Type B pancreatic cell (in vitro differentiated cells): ENCODE measurements at places on chromosomes 2 and 18.
A peak's percentile ranks its signal among the peaks of the same experiment; 100 is the strongest.

- no peak overlapping the region for H3K27ac ChIP-seq
- H3K4me3 ChIP-seq: no peak overlapping the region
- H3K36me3 ChIP-seq: peaks cover 7% of the 10 kb centered on the region
- no peak for DNase-seq
Observed at GRCh38 chr2:105299290-105299689, 30.2 kb downstream of the TGFBRAP1 start.

DNA sequence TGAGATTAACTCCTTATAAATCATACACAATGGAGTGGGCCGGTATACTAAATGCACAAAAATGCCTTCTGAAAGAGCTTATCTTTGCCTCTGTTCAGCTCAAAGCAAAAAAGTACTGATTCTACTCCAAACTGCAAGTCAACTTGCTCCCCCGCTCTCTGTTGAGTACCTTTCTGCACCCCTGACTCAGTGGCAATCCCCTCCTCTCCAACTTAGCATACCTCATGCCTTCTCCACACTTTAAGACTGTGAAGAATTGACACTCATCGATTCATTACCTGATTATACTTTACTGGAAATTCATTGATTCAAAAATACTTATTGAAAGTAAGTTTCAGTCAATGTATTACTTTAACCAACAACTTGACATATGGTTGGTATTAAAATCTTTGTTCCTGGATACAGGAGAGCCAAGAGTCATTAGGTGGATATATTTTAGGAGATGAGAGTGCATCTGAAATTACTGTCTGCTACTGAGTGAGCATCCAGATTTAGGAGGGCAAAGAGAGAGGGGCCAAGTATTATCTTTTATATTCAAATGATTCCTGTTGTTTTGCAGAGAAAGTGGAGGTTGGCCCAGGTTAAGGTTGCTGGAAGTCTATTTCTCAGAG lies 187.7 kb downstream of the ICOS start:
- no peak overlapping the region for H3K27ac ChIP-seq
- H3K27me3 ChIP-seq: no peaks in the 10 kb centered on the region
- peaks cover 18% of the 10 kb centered on the region for H3K4me1 ChIP-seq
- no peaks in the 10 kb centered on the region for H3K36me3 ChIP-seq
- no peak for DNase-seq

DNA sequence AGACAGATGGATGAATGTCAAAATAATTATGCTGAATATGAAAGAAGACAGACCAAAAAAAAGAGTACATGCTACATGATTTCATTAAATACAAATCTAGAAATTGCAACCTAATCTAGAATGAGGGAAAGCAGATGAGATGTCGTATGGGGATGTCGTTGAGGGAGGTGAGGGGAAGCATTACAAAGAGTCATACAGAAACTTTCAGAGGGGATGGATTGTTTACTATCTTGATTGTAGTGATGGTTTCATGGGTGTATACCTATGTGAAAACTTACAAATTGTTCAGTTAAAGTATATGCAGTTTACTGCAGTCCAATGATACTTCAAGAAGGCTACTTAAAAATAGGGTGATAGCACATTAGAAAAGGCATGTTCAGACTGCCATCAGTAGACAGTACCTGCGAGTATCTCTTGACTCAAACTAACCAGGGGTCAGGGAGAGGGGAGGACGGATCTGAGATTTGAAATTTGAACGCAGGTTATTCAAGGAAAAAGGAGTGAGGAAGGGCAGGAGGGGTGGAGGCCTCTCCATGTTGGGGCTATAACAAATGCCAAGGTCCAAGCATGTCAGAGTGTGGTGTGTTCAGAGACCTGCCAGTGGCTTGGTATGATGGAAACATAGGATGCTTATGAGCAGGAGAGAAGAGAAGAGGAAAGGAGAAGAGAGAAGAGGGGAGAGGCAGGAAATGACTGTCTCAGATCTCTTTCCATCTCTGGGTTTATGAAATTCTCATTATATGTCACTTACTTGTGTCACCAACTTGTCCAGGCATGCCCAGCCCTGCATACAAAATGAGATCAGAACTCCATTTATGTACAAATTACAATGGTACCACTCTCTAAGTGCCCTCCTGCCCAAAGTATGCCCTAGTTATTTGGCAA lies 257.3 kb upstream of the CXCR4 start:
- no peak for DNase-seq
- H3K27ac ChIP-seq: no peak overlapping the region
- no peaks in the 10 kb centered on the region for H3K27me3 ChIP-seq
- H3K36me3 ChIP-seq: no peaks in the 10 kb centered on the region
- peaks cover 9% of the 10 kb centered on the region for H3K4me1 ChIP-seq

DNA sequence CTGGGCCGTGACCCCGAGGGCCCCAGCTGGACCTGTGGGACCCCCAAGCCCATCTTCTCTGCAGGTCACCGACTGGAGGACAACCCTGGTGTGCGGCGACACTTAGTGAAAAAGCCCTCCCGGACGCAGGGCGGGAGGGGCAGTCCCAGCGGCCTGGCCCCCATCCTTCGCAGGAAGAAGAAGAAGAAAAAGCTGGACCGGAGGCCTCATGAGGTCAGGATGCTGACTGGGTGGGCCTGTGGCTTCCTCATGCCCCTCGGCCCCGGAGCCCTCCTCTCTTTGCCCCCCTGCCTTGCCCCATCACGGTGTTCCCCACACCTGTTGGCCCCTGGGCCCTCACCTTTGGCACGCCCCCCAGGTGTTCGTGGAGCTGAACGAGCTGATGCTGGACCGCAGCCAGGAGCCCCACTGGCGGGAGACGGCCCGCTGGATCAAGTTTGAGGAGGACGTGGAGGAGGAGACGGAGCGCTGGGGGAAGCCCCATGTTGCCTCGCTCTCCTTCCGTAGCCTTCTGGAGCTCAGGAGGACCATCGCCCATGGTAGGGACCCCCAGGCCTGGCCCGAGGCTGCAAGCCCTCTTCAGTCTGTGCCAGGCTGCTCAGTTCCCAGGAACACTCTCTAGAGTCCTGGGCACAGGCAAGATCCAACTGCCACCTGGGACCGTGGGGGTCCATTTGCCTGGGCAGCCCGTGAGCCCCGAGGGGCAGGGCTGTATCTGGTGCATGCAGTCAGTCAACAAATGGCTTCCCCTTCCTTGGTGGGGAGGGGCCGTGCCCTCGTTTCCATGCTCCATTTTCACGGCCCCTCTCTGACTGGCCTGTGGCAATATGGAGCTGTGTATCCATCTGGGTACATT lies 4.7 kb downstream of the SLC4A3 start:
- H3K27me3 ChIP-seq: no peaks in the 10 kb centered on the region
- H3K36me3 ChIP-seq: peaks cover 8% of the 10 kb centered on the region
- peak; percentile 70 for DNase-seq
- no peaks in the 10 kb centered on the region for H3K4me1 ChIP-seq

DNA sequence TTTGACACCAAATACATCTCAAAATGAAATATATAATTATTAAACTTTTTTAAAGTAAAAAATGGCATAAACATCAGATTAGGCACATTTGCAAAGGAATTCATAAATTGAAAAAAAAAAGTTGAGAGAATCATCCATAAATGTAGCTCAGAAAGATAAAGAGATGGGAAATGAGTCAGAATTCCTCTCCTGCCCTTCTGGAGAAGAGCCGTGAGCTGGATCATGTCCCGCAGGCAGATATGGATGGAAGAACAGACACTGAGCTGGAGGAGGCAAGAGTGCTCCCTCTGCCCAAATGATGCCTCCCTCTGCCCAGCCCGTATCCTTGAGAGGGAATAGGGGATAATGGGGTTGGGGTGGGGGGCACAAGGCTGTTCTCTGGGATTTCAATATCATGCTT lies 190.9 kb downstream of the TFCP2L1 start:
- no peak for DNase-seq
- H3K4me1 ChIP-seq: peaks cover 12% of the 10 kb centered on the region
- peaks cover 13% of the 10 kb centered on the region for H3K27me3 ChIP-seq
- H3K27ac ChIP-seq: no peak overlapping the region
- no peak overlapping the region for H3K4me3 ChIP-seq

GRCh38 chr2:99801327-99801901 lies 311.6 kb upstream of the REV1 start:
- no peak overlapping the region for H3K27ac ChIP-seq
- H3K27me3 ChIP-seq: peaks cover 3% of the 10 kb centered on the region
- H3K4me1 ChIP-seq: peaks cover 6% of the 10 kb centered on the region
- DNase-seq: no peak
- no peaks in the 10 kb centered on the region for H3K36me3 ChIP-seq

GRCh38 chr2:47076586-47077441 lies 78.3 kb downstream of the STPG4 start:
- peak overlapping the region; percentile 95 for H3K27ac ChIP-seq
- no peaks in the 10 kb centered on the region for H3K27me3 ChIP-seq
- peak overlapping the region; percentile 9 for H3K4me3 ChIP-seq
- H3K4me1 ChIP-seq: peaks cover 40% of the 10 kb centered on the region
- no peak for DNase-seq

GRCh38 chr18:13246121-13246520 lies 27.6 kb downstream of the LDLRAD4 start:
- H3K27me3 ChIP-seq: peaks cover 19% of the 10 kb centered on the region
- DNase-seq: peak; percentile 55
- no peak overlapping the region for H3K27ac ChIP-seq
- no peak overlapping the region for H3K4me3 ChIP-seq
- H3K4me1 ChIP-seq: no peaks in the 10 kb centered on the region
- H3K36me3 ChIP-seq: no peaks in the 10 kb centered on the region

GRCh38 chr2:212193056-212193455 lies 345.5 kb downstream of the ERBB4 start:
- H3K27me3 ChIP-seq: no peaks in the 10 kb centered on the region
- H3K4me3 ChIP-seq: no peak overlapping the region
- H3K4me1 ChIP-seq: no peaks in the 10 kb centered on the region
- H3K36me3 ChIP-seq: no peaks in the 10 kb centered on the region
- DNase-seq: no peak

DNA sequence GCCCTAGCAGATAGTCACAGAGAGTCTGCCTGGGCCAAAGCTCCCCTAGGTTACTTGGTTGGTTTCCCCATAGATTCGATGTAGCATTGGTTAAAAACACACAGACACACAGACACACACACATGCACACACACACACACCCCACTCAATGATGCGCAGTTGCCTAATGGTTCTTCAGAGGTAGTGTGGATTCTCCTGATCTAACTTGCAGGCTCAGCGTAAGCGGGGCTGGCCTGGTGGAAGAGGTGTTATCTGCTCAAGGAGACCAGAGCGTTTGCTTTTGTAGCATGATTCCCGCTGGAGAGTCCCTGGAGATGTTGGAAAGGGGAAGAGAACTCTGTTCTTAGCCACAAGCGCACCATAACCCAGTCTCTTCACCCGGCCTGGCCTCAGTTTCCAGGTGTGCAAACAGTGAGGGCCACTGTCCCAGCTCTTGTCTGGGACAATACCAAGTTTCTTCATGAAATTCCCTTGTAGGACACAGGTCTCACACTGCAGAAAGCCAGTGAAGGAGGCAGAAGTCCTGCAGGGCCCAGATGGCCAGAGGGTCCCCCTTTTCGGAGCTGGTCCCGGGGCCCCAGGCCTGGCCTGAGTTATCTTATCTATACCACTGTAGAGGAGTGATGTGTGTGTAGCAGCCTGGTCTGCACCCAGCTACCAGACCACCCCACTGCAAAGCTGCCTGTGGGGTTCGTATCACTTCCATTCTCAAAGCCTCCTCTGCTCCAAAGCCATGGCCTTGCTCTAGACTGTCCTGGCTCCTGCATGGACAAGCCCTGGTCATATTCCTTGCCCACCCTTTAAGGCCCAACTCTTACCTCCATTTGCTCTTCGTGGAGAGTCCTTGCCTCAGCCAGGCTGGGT lies 3.7 kb downstream of the ACKR3 start:
- H3K36me3 ChIP-seq: peaks cover 33% of the 10 kb centered on the region
- H3K4me1 ChIP-seq: peaks cover 70% of the 10 kb centered on the region
- H3K27me3 ChIP-seq: peaks cover 13% of the 10 kb centered on the region
- peak overlapping the region; percentile 92 for H3K4me3 ChIP-seq

GRCh38 chr2:9031246-9031645 lies 27.8 kb upstream of the MBOAT2 start:
- DNase-seq: no peak
- H3K36me3 ChIP-seq: no peaks in the 10 kb centered on the region
- H3K4me3 ChIP-seq: no peak overlapping the region
- H3K4me1 ChIP-seq: peaks cover 23% of the 10 kb centered on the region
- no peak overlapping the region for H3K27ac ChIP-seq

DNA sequence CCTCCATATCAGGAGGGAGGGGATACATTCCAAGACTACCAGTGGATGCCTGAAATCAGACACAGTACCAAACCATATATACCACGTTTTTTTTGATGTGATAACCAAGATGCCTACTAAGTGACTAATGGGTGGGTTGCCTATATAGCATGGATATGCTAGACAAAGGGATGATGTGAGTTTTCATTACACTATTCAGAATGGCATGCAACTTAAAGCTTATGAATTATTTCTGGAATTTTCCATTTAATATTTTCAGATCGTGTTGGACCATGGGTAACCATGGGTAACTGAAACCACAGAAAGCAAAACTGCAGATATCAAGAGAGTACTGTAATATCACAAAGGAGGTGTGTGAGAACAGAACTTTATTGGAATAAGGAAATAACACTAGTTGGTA lies 39.6 kb upstream of the CRACDL start:
- no peak overlapping the region for H3K4me3 ChIP-seq
- no peaks in the 10 kb centered on the region for H3K4me1 ChIP-seq
- no peaks in the 10 kb centered on the region for H3K36me3 ChIP-seq
- H3K27me3 ChIP-seq: no peaks in the 10 kb centered on the region
- no peak for DNase-seq
